ENCODE measurements at places on chromosomes 6 and 20.
A peak's percentile ranks its signal among the peaks of the same experiment; 100 is the strongest.

GRCh38 chr6:37630281-37630799 lies 67.3 kb downstream of the MDGA1 start:
- peak; percentile 96 for DNase-seq

- peak; percentile 56 for DNase-seq
Measured at GRCh38 chr20:63574156-63574828, at the start of gene HELZ2. Gene HELZ2 (minus strand): TSS chr20:63574239. CDS start chr20:63572385, 1,854 bp downstream.

GRCh38 chr6:53241938-53242337 lies 93.3 kb upstream of the GCM1 start:
- no peak for DNase-seq

- DNase-seq, result no peak
Measured at GRCh38 chr20:25254986-25255680, 7.2 kb downstream of the PYGB start.

DNA sequence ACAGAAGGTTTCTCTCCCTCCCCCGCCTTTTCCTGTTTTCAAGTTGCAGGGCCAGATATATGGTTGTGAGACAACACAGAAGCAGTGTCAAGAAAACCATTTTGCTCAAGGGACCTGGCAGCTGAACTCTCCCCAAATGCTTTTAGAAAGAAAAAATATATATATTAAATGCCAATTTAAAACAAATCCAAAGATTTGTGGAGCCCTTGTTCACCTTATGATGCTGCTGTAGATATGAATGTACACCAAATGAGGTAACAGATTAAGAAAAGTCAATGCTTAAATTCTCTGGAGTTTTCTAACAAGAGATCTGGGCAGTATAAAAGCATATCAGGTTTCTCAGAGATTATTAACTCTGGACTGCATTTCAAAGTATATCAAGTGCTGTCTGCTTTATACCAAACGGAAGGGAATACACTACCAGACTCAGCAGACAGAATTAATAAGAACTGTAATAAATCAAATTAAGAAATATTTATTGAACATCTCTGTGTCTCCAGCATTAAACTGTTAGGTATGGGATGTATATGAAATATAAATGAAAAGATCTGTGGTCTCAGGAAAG lies 357.5 kb downstream of the HDGFL1 start:
- no peak for DNase-seq

- peak; percentile 86 for DNase-seq
Measured at GRCh38 chr6:160041608-160042007, 72.7 kb downstream of the IGF2R start.

DNA sequence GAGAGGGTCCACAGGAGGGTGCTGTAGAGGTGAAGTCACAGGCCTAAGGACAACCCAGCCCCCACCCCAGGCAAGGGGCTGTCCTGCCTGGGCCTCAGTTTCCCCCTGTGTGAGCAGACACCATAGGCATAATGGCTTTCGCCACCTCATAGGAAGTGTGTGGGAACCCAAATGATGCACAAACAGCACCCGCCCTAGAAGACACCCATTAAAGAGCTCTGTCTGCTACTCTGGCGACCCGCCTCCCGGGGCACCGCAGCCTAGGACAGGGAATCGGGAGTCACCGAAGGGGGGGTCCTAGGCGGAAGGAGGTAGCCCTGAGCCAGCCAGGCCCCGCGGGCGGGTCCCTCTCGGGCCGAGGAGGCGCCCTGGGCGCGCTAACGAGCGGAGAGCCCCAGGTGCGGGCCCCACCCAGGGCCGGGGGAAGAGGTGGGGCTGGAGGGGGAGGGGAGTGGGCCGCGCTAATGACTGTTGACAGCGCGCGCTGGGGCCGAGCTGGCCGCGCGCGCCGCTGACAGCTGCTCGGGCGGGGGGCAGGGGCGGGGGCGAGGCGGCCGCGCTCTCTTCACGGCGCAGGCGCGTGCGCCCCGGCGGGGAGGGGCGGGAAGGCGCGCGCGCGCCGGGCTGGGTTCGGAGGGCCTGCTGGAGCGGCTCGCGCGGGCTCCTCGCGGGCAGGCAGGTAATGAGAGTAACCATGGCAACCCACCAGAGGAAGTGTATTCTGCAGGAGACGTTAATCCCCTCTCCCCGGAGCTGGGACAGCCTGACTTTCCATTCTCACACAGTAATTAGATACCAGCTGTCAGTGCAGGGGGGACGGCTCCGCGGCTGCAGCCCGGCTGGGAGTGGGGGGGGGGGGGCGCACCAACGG lies 48.9 kb downstream of the NOL4L start:
- no peak for DNase-seq

DNA sequence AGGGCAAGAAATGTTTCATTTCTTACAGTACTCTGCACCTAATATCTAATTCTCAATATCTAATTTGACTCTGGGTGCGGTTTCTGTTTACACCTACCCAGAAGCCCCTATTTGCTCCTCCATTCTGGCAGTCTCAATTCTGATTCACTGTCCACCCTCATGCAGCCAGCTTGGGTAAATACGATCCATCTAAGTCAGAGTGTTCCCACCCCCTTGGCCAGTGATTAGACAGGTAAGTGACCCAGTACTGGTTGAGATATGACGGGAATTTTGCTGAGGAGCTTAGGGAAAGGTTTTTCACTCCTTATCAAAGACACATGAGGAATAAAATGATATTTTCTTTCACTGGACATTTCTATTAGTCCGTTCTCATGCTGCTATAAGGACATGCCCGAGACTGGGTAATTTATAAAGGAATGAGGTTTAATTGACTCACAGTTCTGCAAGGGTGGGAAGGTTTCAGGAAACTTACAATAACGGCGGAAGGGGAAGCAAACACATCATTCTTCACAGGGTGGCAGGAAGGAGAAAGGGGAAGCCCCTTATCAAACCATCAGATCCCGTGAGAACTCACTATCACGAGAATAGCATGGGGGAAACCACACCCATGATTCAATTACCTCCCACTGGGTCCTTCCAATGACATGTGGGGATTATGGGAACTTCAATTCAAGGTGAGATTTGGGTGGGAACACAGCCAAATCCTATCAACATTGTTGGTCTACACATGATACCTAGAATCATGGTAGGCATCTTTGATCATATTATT lies 29.4 kb downstream of the GLO1 start:
- DNase-seq, result no peak

DNA sequence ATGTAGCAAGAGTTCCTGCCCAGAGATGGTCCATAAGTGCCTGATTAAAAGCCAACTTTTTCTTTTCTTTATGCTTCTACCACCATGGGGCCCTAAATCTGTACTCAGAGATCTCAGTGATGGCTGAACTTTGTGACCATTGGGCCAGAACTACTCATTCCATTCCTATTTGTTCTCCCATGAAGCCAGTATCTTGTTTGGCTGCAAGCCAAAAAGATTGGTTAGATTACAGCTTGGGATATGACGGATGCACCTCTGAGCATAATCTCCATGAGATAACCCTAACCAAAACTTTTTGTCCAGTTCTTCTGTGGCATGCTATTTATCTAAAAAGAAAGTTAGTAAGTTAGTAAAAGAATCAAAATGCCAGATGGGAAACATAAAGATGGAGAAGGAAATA lies 72.2 kb downstream of the PLCB4 start:
- no peak for DNase-seq

GRCh38 chr20:22807045-22807444 lies 222.7 kb upstream of the FOXA2 start:
- no peak for DNase-seq

- no peak for DNase-seq
Measured at GRCh38 chr20:14312001-14312400, 25.4 kb downstream of the FLRT3 start.

DNA sequence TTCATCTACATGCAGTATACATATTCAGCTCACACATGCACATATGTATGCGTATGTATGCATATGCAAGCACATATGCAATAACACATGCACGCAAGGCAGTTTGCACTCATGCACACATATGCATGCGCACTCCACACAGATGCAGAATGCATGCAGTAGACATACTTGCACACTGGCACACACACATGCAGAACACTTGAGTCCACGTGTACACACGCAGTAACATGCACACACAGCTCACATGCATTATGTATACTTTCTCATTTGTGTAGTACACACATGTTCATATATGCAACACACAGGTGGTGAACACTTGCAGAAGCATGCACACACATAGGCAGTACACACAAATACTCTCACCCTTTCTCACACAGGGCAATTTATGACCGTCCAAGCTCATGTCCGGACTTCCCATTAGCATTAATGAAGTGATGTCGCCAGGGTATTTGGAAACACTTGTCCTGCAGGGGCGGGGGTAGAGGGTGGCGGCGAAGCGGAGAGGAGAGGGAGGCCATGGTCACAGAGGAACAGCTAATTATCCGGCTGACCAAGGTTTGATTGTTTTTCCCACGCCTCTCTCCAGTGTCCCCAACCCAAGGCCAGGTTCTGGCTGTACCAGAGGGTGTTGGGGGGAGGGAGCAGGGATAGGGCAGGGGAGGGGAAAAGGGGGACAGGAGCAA lies 91.3 kb downstream of the VEGFA start:
- DNase-seq, result no peak

DNA sequence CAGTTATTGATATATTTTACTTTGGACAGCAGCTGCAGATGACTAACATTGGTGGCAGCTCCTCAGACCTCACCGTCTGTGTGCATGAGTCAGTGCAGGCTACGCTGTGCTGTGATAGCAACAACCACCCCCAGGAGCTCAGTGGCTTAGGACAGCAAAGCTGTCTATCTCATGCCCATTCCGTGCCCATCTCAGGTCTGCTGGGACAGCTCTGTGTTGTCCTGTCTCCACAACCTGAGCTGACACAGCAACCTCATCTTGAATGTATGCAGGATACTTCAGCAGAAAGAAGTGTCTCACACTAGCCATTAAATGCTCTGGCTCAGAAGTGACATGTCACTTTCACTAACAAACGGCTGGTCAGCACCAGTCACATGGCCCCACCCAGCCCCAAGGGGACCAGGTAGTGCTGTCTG lies 47.7 kb downstream of the BANF2 start:
- peak; percentile 86 for DNase-seq

GRCh38 chr6:138769102-138769676 lies 4.4 kb upstream of the CCDC28A start:
- no peak for DNase-seq

DNA sequence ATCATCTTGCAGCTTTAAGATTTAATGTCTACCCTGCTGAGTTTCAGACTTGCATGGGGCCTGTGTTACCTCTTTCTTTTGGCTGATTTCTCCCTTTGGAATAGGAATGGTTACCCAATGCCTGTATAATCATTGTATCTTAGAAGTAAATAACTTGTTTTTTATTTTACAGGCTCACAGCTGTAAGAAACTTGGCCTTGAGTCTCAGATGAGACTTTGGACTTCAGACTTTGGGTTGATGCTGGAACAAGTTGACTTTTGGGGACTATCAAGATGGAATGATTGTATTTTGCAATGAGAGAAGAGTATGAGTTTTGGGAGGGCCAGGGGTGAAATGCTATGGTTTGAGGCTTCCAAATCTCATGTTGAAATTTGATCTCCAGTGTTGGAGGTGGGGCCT lies 34.9 kb upstream of the CAP2 start:
- no peak for DNase-seq

- DNase-seq, result no peak
Measured at GRCh38 chr6:20866036-20866435, 331.8 kb downstream of the CDKAL1 start.

DNA sequence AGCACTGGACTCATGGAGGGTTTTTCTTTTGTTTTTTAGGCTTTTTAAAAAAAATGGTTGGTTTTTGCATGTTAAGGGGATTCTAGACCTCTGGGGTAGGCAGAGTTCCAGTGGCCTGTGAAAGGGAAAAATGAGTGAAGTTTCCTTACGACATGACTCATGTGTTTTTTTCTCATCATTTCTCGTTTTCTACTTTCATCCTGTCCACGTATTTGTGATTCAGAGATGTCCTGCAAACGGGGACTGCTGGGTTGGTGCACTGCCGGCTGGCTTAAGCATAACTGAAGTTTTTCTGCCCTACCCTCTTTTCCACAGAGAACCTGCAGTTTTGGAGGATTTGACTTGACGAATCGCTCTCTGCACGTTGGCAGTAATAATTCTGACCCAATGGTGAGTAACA lies 182.3 kb downstream of the SASH1 start:
- peak; percentile 86 for DNase-seq

DNA sequence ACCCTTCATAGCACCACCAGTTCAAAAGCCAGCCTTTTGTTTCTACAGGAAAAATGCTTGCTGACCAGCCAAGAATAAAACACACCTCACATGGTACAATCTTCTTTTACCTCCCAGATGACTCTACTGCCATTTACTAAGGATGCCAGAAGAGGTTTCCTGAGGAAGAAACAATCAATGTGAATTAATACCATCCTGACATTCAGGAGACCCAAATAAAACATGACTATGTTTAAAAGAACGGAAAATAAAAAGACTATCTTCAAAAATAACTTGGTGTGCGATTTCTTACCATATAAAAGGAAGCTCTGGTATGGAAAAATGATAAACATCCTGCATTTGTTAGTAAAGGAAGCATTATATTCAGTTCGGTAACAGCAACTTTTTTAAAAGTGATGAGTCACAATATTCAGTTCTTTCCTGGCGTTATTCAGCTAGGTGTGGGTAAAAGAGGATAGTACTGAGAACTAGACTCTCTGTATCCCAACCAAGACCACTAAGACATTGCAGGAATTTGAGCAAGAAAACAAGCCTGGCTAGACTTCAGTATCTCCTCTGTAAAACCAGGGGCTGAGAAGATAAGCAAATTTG lies 16.3 kb downstream of the COL21A1 start:
- DNase-seq, result no peak

DNA sequence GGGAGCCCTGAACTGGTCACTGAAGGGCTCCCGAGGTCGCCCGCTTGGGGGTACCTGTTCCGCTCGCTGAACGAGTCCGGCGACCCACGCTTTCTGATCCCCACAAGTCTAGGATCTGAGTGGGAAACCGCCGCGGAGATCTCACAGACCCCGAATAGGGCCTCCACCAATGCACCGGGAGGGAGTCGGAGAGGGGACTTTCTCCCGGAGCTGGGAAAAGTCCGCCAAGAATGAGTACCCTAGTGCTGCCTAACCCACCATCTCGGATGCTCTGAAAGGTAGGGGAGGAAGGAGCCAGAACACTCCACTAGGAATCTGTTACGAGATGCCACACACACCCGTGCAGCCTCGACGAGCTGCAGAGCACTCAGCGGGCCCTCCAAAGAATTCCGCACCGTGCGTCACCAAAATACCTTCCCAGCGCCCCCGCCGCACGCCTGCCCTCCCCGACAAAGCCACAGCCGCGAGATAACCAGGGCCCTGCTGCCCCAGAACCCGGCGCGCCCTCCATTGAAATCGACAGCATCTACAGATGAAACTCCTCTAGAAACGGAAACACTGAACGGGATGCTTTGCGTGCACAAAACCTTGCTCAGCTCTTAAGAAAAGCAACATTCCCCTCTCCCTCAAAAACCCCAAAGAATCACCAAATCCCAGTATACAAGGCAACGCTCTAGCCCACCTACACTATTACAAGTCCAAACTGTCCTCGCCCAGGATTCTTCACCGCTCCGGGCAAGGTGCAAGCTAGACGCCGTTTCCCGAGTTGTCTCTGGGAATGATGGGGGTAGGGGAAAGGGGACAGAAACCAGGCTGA lies 686 bp downstream of the COL12A1 start:
- peak; percentile 75 for DNase-seq

- no peak for DNase-seq
Measured at GRCh38 chr20:47710665-47711045, 74.6 kb downstream of the SULF2 start.

All from AG10803 (cell line).